ENCODE measurements at places on chromosomes 7 and 10.

- DNase-seq: no peak
Observed at GRCh38 chr7:7321681-7322080, 139.3 kb downstream of the C1GALT1 start.

- no peak for DNase-seq
Observed at GRCh38 chr10:122234416-122234815, 36.7 kb upstream of the BTBD16 start.

DNA sequence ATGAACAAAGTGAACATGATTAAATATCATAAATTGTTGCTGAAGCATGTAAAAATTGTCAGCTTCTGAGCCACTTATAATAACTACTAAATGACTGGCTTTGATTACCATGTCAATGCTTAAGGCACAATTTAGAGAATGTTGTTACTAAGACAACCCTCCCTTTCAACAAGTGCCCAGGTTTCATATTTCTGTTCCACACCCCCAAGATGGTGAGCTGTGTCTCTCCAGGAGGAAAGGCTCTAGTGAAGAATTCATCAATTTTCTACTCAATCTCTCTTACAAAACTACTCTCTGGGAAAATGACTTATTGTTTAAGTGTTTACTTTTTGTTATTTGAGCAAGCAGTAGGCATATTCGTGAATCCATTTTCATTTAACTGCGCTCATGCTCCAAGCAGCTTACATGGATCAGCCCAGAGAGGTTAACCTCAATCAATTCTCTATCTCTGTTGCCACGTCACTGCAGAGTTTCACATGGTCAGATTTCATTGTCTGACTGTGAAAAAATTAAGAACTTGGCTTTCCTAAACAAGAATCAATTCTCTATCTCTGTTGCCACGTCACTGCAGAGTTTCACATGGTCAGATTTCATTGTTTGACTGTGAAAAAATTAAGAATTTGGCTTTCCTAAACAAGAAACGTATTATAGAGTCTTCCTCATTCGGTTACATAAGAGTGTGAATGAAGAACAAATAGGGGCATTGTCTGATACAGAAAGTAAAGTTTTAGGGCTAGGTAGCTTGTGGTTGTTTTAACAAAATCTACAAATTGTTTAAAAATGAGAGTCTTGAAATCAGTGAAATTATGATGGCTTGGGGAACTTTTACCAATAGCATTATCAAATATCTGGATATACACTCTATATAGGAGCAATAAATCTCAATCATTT is 49.7 kb downstream of the CCDC71L start:
- DNase-seq: no peak

- no peak for DNase-seq
Observed at GRCh38 chr7:9835199-9835598, 1138.5 kb upstream of the PHF14 start.

DNA sequence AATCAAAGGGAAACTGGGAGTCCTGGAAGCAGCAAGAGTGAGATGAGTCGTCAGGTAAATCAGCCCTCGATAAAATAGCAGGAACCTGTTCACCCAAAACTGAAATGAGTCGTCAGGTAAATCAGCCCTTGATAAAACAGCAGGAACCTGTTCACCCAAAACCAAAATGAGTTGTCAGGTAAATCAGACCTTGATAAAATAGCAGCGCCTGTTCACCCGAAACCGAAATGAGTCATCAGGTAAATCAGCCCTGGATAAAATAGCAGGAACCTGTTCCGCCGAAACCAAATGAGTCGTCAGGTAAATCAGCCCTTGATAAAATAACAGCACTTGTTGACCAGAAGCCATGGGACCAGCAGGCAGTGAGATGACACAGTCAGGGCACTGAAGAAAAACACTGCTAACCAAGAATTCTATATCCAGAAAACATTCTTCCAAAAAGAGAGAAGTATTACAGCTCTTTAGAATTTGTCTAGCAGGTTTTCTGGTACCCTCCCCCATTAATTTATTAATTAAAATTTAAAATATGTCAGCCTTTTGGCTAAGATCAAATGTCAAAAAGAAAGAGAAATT is 3.4 kb upstream of the CYP2E1 start:
- DNase-seq: no peak

DNA sequence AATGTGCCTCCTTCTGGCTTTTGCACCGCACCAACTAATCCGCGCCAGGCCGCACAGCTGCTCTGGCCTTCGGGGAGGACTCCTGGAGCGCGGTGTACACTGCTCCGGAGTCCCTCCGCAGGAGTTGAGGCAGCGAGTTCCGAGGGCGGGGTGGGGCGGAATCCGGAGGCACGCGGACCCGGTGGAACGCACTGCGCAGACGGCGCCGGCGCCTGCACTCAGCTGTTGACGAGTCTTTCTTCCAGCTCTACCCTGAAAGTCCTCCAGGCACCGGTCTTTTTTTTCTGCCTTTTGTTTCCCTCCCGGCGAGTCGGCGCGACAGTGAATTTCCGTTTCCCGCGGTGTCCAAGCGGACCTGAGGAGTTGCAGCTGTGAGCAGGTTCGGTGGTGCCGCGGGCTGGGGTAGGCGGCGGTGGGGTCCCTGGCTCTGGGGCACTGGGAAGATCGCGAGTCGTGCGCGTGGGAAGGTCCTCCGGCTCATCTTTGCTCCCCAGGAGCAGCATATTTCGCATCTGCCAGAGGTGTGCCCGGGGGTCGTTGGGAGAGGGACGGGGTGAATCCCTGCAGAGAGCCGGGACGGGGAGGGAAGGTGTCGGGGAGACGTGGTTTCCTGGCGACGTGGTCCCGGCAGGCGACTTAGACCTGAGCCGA is 44.1 kb downstream of the SFTPD start:
- peak; percentile 62 for DNase-seq

- no peak for DNase-seq
Observed at GRCh38 chr7:145030754-145031153, 194.9 kb upstream of the TPK1 start.

GRCh38 chr10:30576641-30577040 is 52.9 kb downstream of the LYZL2 start:
- no peak for DNase-seq

GRCh38 chr7:25861601-25862260 is 290.3 kb upstream of the NFE2L3 start:
- no peak for DNase-seq

GRCh38 chr7:74453322-74454011 is at the start of gene GTF2IRD1:
GTF2IRD1 (plus strand) TSS chr7:74453906; CDS start chr7:74508081, 54,175 bp downstream.
- DNase-seq: peak; percentile 67

- DNase-seq: no peak
Observed at GRCh38 chr10:31669357-31669756, 259.3 kb downstream of the ARHGAP12 start.

GRCh38 chr10:89210794-89211425 is 3.8 kb upstream of the CH25H start:
- DNase-seq: no peak

DNA sequence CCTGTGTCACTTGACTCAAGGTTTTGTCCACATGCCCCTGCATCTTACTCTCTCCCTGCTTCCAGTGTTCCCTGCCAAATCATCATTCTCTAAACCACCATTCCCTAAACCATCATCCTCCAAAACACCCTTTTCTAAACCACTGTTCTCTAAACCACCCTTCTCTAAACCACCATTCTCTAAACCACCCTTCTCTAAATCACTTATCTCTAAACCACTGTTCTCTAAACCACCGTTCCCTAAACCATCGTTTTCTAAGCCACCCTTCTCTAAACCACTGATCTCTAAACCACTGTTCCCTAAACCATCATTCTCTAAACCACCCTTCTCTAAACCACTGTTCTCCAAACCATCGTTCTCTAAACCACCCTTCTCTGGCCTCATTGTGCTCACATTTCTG is 142.1 kb downstream of the CXCL12 start:
- no peak for DNase-seq

DNA sequence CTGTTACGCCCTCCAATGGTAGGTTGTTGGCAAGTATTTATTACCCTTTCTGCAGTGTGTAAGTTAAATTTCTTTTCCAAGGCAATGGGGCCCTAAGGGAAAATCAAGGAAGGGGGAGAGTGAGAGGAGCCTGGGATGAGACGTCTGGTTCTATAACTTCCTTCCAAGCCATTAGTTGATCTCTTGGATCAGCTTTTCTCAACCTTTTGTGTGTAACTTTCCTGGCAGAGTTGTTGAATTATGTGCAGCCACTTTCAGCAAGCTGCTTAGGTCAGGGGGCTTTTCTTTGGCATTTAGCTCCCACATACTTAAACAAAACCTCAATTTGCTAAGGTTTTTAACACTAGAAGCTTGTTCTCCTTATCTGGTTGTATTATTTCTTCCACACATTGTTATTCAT is 127.1 kb downstream of the NXPH1 start:
- DNase-seq: no peak

GRCh38 chr10:89355394-89355931 is 22.4 kb upstream of the IFIT1B start:
- DNase-seq: no peak

DNA sequence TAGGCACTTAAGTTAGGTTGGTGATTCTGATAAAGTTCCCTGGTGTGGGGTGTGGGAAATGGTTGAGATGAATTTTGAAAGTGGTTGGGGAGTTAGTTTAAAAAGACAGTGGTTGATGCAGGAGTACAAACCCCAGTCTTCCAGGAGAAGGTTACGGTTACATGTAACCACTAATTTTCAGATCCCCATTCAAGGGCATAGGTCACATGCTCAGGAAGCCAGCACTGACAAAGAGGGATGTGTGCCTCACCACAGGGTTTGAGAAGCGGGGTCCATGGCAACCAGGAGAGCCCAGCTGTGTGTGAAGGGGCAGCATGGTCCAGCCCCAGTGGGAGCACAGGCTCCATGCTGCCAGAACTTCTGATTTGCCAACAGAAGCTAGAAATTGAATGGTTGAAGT is 144.2 kb downstream of the MDFIC start:
- DNase-seq: peak; percentile 9

DNA sequence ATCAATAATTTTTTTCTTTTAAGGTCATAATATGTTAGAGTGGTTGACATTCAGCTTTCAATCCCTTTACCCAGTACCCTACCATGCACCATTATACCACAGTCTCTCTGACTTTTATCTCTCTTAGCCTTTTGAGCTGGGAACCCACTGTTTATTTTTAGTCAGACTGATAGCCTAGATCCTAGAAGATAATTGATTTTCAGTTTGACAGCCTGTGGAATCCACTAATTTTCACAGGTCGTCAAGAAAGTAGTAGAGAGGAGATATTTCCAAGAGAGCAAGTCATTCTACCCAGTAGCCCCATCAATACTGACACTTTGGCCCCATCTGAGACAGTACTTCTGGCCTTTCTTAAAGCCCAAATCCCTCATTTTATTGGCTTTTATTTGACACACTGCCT is 67.1 kb upstream of the CC2D2B start:
- DNase-seq: peak; percentile 43

- DNase-seq: no peak
Observed at GRCh38 chr10:91416339-91416855, 6.3 kb downstream of the HECTD2 start.

- no peak for DNase-seq
Observed at GRCh38 chr7:101066141-101066832, 19.0 kb upstream of the TRIM56 start.

- peak; percentile 12 for DNase-seq
Observed at GRCh38 chr10:5782174-5782573, 31.1 kb downstream of the GDI2 start.

DNA sequence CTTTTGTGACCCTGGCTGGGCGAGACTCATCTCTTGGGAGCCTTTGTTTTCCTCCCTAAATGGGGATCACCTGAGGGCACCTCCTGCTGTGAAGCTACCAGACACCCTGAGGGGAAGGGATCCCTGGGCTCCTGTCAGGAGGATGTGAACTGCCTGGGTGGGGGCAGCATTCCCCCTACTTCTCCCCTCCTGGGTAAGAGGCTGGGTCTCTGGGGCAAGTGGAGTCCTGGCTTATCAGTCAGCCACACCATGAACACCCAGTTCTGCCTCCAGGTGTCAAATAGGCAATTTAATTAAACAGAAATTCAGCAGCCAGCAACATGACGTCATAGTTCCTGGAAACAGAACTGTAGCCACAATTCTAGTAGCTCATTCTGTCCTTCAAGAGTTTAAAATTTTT is 97.7 kb upstream of the RET start:
- no peak for DNase-seq
